ENCODE measurements at places on chromosomes 13 and 19.

DNA sequence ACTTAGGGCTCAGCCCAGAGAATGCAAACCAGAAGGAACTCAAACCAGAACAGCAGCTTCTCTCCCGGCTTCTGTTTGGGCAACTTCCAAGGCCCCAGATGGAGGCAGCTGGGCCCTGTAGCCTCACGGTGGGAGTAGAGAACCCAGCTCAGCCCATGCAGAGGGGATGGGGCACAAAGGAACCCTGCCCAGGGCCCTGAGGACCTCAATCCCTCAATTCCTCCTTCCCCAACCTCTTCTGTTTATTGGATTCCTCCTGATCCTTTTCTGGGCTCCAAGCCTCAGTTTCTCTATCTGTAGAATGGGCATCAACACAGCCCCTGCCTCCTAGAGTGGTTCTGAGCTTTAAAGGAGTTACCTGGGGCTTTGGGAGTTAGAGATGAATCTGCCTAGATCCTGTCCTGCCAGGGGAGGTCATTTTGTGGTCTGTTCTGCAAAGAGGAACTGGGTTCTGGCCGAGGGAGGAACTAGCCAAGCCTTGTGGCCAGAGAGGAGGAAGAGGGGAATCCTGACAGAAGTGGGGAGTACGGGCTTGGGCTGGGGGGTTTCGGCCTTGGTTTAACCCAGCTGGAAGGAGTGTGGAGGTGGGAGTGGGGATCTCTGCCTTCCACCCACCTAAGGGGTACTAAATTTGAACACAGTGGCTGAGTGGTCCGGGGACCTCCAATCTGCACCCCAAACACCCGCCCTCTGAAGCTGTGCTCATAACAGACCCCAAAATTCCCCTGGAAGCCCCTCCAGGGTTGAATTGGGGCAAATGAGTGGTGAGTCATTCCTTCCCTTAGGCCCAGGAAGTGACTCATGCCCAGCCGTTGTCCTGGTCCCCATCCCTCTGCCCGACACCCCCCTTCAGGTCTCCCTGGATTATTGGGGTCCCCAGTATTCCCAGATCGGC lies 2.7 kb downstream of the ADGRE5 start:
- peak; percentile 53 for DNase-seq

DNA sequence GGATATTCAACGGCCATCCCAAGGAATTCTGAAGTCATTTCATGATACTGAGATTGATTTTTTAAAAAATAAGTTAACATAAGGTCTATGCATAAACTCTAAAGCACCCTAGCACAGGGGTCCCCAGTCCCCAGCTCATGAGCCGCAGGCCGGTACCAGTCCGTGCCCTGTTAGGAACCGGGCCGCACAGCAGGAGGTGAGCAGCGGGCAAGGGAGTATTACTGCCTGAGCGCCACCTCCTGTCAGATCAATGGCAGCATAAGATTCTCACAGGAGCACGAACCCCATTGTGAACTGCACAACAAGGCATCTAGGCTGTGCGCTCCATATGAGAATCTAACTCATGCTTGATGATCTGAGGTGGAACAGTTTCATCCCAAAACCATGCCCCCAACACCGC lies 31.0 kb downstream of the RCBTB1 start:
- DNase-seq = no peak

DNA sequence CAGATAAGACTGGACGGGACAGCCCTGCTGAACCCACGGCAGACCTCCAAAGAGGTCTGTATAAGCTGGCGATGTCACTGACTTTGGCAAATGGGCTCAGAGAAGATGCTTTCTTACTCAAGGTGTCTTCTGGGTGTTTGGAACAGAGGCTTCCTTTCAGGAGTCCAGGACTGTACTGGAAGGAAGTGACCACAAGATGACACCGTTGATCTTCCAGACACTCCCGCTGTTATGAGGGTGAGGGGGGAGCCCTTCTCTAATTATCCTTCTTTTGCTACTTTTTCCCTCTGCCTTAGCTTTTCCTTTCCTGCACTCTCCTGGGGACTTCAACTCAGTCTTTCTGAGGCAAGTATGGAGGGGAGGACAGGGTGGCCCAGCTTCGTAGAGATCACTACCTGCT lies 65.2 kb upstream of the ZNF599 start:
- DNase-seq = peak; percentile 1

GRCh38 chr19:35592226-35592625 lies 6.3 kb downstream of the PMIS2 start:
- peak; percentile 10 for DNase-seq

DNA sequence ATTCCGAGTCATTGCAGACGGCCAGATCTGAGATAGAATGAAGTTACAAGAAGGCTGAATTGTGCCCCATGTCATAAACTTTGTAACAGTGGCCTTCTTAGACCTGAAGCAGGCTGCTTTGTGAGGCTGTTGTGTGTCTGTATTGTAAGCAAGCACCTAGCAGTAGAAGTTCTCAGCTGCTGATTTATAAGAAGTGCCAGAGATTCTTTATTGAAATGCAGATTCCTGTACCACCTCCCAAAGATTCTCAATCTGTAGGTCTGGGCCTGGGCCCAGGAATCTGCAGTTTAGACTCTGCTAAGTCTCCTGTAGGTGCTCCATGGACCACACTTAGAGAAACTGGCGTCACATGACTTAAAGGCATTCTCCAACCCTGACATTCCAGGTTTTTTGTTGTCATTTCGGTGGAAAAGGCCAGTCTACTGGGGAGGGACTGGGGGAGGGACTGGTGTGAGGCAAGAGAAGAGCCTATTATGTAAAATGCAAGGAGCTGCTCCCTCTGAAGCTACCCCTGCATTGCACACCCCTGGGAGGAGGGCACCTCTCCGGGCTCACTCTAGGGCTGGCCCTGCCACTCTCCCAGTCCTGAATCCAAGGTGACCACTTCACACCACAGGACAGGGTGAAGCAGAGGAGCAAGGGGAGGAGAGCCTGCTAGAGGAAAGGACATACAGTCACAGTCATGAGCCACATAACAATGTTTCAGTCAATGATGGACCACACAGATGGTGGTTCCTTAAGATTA lies 769 bp upstream of the TMEM272 start:
- DNase-seq = no peak

DNA sequence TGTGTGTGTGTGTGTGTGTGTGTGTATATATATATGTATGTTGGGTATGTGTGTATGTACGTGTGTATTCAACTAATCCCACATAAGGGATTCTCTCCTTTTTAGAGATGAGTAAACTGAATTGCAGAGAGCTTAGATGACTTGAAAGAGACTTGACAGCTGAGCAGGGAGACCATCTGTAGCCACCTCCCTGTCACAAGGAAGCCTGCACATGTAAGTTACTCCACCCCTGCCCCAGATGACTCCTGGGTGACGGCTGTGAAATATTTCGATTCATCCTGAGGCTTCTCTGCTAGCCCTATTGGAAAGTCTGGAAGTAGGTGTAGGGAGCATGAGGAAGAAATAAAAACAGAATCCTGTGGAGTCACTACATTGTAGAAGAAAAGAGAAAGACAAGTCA lies 480.4 kb downstream of the FOXO1 start:
- no peak for DNase-seq

GRCh38 chr19:14472202-14472938 lies 2.8 kb downstream of the PTGER1 start:
- peak; percentile 44 for DNase-seq

DNA sequence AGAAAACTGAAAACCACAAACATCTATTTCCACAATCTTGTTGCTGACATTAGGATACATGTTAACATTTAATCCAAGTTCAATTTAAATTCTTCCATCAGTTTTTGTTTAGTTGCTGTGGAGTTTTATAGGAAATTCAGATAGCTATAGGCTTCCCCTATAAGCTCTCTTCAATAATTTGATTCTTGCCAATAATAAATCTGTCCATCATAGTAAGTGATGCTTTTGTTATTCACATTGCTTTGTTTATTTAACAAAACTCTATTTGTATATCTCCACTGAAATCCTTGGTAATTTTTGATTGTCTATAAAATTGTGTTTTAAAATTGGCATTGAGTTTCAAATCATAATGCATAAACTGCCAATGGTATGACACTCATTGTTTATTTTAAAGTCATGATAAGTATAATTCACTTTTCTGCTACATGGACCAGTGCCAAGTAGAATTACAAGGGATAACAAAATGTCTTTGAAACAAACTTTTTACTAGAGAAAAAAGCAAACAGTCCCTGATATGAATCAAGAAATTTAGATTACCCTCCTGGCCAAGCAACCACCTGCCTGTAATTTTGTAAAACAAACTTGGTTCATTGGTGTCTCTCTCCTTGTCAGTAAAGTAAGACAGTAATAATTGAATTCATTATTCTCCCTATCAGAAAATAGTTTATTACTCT lies 577.3 kb upstream of the GPC6 start:
- DNase-seq = no peak

GRCh38 chr19:35236638-35237400 lies 8.3 kb upstream of the FAM187B start:
- no peak for DNase-seq

GRCh38 chr13:27770809-27771208 lies 21.5 kb upstream of the GSX1 start:
- no peak for DNase-seq

GRCh38 chr13:95698047-95698749 lies 21.3 kb downstream of the DNAJC3 start:
- DNase-seq = no peak

DNA sequence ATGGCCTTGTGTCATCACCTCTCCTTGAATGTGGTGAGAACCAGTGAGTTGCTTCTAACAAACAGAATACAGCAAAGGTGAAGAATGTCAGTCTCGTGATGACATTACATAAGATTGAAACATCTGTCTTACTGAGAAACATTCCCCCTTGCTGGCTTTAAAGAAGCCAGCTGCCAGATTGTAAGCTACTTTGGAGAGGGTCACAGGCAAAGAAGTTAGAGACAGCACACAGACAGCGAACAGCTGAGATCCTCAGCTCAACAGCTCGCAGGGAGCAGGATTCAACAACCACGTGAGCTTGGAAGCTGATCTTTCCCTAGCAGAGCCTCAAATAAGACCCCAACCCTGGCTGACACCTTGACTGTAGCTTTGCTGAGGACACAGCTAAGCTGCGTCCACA lies 367.9 kb downstream of the LIG4 start:
- no peak for DNase-seq

DNA sequence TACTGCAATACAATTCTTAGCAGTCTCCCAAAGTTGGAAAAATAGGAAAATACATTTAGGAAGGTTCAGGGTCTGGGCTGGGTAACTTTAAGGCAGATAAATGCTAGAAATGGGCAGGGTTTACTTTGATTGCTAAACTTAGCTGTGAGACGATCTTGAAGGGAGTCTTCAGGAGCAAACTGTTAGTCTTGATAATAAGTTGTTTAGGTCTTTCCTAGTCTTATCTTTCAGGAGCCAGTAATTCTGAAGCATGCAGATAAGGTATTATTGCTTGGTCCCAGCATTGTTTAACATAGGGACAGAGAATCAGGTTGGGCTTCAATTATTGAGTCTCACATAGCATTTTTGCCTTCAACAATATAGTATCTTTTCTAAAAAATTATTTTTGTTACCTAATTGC lies 262.4 kb upstream of the MIR17HG start:
- no peak for DNase-seq

GRCh38 chr19:29400917-29401711 lies 124.7 kb upstream of the VSTM2B start:
- DNase-seq = no peak

GRCh38 chr19:50458396-50459066 lies 17.8 kb upstream of the EMC10 start:
- no peak for DNase-seq

- DNase-seq = no peak
Observed at GRCh38 chr13:112670864-112671263, 19.0 kb upstream of the ATP11A start.

DNA sequence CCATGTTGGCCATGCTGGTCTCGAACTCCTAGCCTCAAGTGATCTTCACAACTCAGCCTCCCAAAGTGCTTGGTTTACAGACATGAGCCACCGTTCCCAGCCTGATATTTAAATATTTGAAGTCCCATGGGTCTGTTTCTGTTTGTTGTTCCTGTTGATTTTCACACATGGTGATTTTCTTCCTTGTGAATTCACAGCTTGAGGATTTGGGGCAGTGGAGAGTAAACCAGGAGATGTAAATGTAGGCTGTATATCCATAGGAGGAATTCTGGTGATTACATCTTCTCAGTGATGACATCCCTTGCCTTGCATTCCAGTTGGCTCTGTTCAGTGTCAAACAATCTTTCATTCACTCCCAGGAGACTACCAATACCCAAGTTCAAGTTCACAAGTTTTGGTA lies 471.9 kb downstream of the KCTD12 start:
- no peak for DNase-seq

DNA sequence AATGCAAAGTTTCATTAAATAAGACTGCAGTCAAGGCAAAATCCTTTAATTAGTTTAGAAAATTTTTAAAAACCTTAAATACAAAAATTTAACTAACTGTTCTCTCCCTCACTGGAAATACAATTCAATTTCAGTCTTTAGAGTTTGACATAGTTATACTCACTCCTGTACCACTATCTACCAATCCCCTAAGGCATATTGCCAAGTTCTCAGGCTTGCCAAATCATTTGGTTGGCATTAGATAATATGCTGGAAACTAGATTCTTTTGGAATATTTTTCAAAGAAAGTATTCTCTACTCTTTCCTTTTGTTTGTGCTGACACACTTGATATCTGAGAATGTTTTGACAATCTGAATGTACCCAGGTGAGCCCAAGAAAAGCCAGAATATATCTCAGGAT lies 77.2 kb downstream of the TSC22D1 start:
- DNase-seq = no peak

- no peak for DNase-seq
Observed at GRCh38 chr19:16016226-16017137, 59.8 kb upstream of the TPM4 start.

DNA sequence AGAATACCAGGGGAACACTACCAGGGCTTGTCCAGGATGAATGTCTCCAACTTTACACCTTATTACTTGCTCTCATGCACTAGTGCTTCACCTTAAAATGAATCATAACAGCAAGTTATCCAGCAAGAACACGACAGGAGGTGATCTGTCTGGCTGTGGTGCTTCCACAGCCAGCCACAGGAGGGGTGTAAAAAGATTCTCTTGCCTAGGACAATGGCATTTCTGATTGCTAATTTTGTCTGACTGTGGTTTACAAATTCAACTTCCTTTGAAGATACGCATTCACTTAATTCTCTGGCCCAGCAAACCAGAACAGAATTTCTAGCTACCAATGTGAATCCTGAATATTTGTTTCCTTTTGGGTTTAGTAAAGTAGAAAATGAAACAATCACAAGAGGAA lies 23.1 kb upstream of the COG3 start:
- peak; percentile 10 for DNase-seq

DNA sequence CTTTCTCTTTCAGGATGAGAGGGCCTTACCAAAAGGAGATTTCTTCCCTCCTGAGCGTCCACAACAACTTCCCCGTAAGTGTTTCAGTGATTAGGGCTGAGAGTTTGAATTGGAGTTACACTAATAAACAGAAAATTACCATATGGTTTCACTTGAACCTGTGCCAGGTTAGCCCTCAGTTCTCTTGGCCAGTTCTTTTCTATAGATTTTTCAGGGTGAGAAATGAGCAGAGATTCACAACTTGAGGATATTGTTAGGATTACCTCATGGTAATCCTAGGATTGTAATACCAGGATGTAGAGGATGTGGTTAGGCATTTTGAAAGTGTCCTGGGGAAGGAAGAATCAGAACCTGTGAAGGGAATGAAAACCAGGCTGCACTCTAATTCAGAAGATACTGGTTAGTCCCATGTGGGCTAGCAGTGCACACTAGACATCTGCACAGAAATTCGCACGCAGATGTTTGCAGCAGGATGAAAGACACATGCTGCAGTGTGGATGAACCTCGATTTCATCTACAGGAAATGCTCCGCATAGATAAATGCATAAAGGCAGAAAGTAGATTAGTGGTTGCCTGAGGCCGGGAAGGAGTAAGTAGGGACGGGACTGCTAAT lies 24.1 kb downstream of the HNRNPM start:
- peak; percentile 76 for DNase-seq
